NCI-H2171 treated with DMSO at 0.1 percent for 48 hours (cell line): ENCODE measurements at places on chromosomes 11 and 22.
A peak's percentile ranks its signal among the peaks of the same experiment; 100 is the strongest.

GRCh38 chr11:122931510-122931909 is 49.0 kb downstream of the JHY start:
- DNase-seq: no peak

DNA sequence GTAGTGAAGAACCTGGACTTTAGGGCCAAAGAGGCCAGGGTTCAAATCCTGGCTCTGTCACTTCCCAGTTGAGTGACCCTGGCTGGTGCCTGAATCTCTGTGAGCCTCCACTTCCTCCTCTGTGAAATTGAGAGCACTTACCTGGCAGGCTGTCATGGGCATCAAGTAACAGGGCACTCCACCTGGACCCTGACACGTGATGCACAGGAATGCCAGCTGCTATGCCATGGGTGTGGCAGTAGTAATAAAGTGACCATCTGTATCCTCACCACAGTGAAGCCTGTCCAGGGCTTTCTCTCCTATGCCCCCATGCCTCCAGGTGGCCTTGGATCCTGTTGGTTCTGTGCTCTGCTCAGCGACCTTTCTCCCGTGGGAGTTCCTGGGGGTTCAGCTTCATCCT is 29.8 kb upstream of the PPP6R3 start:
- DNase-seq: peak; percentile 82

DNA sequence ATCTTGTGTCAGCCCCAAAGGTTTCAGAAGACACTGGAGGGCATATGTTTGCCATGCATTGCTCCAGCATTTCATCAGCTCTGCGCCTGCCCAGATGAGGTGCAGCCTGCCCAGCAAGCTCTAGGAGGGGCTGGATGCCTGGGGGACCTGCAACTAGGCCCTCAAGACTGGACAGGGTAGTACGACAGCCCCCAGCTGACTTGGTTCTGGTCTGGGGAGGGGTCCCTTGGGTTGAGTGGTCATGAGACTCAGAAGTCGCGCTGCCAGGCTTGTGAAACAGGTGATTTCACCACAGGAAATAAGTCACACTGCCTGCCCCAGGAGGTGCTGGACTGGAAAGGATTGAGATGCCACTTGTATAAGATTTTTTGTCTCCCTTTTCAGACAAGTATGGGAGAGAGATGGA is 23.4 kb downstream of the TPBGL start:
- DNase-seq: no peak

GRCh38 chr11:100791860-100792259 is 104.8 kb downstream of the ARHGAP42 start:
- DNase-seq: no peak

DNA sequence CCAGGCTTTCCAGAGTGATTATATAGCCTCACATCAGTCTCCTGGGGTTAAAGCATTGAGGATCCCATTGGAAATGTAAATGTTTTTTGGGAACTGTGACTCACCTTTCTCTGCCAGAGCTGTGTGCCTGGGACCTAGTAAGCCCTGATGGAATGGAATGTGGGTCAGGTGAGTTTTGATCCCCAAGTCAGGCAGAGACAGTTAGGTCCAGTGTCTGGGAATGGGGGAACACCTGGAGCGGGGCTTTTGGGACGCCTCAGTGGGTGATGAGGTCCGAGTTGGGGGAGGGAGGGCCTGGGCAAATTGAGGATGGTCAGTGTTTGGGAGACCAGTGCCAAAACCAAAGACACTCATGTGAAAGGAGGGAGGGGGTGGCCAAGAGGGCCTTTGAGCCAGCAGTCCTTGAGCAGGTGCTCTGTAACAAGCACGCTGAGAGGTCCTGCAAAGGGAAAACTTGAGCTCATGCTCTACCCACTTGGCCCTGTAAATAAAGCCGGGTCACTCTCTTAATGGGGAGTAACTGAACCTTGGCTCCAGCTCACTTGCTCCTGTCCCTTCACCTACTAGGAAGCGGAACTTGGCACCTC is 104.7 kb downstream of the NAV2 start:
- DNase-seq: no peak

DNA sequence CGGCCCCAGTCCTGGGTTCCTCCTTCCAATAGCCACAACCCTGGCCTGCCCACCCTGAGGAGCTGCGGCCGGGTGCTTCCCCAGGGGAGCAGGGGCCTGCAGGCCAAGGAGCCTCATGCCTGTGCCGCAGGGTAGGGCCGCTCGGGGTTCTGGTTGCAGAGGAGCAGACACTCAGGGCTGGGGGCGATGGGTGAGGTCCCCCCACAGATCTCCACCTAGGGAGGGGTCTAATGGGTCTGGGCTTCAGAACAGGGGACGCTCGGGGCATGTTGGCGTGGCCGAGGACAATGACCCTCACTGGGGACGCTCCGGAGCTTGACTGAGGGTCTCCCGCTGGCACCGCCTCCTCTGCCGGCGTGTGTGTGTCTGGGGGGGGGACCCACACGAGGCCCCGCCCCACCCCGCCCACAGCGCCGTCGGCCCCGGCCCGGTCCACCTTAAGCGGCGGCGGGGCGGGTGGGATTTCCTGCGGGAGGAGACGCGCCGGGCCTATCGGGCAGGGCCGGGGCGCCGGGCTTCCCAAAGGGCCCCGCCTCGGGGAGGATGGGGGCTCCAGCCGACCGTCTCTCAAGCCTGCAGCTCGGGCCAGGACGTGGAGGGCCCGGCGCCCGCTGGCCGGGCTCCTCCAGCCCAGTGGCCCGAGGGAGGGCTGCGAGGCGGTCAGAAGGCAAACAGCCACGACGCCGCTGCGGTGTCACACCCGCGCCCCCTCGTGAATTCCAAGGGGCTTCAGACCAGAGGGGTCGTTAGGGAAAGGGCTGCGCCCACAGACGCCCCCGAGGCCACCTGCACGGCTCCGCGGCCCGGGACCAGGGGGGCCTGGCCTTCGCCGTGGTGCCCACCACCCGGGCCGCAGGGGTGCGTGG is 640 bp upstream of the ZDHHC8 start:
- DNase-seq: peak; percentile 26

GRCh38 chr11:3126207-3126865 is 38.8 kb downstream of the OSBPL5 start:
- no peak for DNase-seq

DNA sequence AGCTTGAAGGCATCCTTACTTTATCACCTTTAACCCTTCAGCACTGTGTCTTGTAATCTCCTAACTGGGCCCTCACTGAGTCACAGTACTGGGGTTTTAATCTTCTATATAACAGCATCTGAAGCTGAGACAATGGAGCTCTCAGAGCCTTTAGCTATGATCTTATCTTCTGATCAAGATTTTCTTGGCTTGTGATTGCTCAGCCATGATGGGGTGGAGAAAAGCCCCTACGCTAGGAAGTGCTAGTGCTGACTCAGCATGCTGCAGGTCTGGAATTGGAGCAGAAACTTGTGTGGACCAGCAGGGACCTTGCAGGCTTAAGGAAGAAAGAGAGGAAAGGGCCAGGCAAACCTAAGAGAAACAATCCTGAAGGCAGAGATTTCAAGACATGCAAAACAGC is 71.7 kb upstream of the EED start:
- DNase-seq: no peak

GRCh38 chr11:12598330-12599256 is 75.6 kb upstream of the TEAD1 start:
- no peak for DNase-seq

DNA sequence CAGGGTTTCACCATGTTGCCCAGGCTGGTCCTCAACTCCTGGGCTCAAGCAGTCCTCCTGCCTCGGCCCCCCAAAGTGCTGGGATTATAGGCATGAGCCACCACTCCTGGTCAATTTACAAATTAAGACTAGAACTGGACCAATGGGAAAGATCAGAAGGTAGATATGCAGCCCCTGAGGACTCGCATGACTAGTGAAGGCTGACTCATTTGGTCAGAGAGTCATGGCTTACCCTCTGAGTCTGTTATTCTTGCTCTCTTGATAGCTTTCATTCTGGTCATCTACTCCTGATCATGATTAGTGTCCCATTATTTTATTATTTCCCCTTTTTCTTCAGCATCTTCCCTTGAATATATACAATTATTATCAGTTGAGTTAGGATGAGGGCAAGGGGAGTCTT is 2.7 kb upstream of the LDHAL6A start:
- no peak for DNase-seq

DNA sequence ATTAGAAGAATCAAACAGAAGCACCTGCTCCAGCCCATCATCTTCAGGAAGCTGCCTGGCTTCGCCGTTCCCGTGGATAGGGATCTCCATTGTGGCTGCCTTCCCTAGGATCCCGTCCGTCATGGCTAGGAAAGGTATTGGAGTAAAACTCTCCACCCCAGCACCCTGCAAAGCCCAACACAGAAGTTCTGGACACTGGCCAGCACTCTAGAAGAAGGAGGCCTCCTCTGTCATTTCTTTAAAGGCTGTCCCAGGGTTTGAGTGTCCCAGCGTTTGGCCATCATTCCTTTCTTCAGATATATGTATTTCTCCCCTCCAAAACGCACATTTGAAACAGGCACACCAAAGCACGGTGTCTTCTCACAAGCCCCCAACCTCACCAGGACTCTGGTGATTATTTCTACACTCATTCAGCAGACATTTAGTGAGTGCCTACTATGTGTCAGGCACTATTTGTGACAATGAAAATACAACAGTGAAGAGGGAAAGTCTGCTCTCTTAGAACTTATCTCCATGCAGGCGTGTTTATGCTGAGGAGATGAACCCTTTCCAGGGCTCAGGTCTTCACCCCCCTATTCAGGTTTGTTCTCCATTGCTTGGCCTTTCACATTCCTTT is 724 bp downstream of the ARFIP2 start:
- DNase-seq: no peak

DNA sequence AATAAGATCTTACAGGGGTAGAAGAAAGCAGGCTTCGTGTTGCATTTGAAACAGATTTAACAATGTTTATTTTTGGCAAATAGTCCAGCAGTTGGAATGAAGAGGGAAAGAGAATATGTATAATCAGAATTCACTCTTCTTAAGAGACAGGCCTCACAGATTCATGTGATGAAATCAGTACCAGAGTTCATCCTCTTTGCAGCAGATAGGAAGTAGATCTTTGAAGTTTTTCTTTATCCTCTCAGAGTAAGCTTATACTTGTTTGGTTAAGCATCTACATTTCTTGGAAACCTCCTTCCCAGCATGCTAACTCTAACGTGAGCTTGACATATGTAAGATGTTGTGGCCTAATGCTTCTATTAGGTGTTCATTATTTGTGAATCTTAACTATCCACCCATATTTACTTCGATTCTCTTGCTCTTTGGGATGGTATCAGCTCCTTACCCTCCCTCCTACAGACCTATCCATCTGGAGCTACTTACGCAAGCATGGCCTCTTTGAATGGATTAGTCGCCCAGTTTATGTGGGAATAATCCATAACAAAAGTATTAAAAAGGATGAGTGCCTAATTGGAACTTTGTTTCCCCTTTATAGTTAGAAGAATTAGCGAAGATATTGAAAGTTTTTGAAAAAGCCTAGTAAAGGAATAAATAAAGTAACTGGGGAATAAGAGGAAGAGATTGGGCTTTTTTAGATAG is 80.1 kb downstream of the PRMT3 start:
- no peak for DNase-seq

GRCh38 chr22:18091916-18092526 is 14.2 kb downstream of the PEX26 start:
- DNase-seq: no peak

GRCh38 chr11:133385781-133386180 is 146.5 kb downstream of the OPCML start:
- no peak for DNase-seq

DNA sequence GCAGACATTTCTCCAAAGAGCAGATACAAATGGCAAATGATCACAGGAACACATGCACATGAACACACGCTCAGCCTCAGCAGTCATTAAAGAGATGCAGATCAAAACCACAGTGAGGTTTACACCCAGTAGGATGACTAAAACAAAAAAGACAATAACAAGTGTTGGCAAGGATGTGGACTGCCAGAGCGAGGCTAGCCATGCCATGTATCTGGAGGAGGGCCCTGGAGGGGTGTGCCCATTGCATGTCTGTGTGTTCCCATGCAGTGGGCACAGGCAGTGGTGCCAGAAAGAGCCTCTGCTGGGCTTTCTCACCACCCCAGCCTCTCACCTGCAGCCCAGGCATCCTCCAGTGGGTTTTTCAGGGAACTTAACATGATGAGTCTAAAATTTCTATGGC is 54.2 kb upstream of the KCNQ1OT1 start:
- DNase-seq: no peak

- no peak for DNase-seq
Observed at GRCh38 chr11:114909866-114910265, 231.5 kb downstream of the NXPE2 start.

GRCh38 chr11:118497831-118498230 is 29.4 kb upstream of the TTC36 start:
- DNase-seq: no peak

GRCh38 chr11:27012234-27012921 is 18.5 kb downstream of the FIBIN start:
- DNase-seq: no peak

DNA sequence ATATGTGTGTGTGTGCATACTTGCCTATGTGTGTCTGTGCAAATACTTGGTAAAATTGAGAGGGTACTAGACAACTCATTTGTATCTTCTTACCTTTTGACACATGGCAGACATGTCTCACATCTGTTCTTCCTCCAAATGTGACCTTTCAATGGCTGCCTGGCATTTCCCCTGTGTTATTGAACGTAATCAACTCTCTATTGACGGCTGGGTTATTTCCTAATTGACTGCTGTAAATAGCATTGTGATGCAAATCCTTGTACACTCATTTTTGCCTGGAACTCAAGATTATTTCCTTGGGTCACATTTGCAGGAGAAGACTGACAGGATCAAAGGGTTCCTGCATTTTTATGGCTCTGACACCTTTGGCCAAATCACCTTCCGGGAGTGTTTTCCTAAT is 37.4 kb downstream of the KCNQ1 start:
- no peak for DNase-seq

DNA sequence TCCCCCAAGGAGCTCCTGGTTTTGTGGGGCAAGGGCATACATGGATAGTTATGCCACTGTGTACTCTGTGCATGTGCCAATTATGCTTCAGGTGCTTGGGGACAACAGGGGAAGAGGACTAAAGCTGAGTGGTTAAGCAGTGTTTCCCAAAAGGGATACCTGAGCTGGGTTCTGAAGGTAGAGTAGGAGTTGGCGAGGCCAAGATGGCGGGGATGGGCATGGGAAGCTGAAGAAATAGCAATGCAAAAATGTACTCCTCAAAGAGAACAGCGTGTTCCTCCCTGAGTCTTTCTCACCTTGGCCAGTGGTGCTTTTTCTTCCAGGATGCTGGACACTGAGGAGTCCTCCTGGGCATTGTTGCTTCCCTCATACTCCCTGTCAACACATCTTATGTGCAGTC is 90.0 kb upstream of the LARGE1 start:
- DNase-seq: no peak

- DNase-seq: no peak
Observed at GRCh38 chr11:67195971-67196456, 70.3 kb upstream of the GRK2 start.

DNA sequence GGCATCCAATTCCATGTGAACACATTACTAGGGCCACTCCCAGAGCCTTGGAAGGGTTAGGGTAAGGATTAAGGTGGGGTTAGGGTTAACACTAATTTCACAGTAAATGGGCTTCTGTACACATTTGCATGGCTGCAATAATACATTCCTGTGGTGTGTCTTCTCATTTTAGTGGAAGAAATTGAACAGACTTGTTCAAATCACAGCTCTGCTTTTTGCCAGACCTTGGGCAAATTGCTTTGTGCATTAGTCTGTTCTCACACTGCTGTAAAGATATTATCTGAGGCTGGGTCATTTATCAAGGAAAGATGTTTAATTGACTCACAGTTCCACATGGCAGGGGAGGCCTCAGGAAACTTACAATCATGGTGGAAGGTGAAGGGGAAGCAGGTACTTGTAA is 45.4 kb upstream of the RCN1 start:
- DNase-seq: no peak

GRCh38 chr11:19714387-19715363 is 2.0 kb downstream of the NAV2 start:
- peak; percentile 43 for DNase-seq
